ENCODE measurements at places on chromosomes 2 and 18. TPM values are rescaled to one million over a fixed set of nuclear protein-coding genes. Genes with fewer than 3 reads are reported as not detected.

AQP4 gene
- 20.0 TPM for total RNA-seq

MAP3K19 gene
- total RNA-seq, result not detected

DPYSL5 gene
- not detected for total RNA-seq

RHOB gene
- 182 TPM for total RNA-seq

KIF1A gene
- 1.6 TPM for total RNA-seq

Measured in left ventricle myocardium superior (tissue), 1 donor.